Activated CD4-positive, CD25-positive, alpha-beta regulatory T cell treated with anti-CD3 and anti-CD28 coated beads, Interleukin-2, amount 50 U/mL, for 16 hours (primary cell): ENCODE measurements at places on chromosomes 5 and 9.

DNA sequence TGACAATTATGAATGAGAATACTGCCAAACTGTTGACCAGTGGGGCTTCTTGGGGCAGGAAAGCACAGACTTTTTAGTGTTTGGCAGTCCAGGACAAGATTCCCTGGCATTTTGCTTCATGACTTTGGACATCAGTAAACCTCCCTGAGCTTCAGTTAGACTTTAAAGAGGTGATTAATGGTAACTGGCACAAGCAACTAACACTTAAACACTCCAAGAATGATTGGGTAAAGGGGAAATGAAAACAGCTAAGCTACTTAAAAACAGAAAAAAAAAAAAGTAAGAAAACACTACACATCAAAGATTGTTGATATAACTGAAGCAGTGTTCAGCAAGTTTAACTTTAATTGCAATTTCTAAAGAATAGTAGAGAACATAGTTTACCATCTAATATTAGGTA is 13.4 kb downstream of the PAIP1 start:
- no peak for DNase-seq

DNA sequence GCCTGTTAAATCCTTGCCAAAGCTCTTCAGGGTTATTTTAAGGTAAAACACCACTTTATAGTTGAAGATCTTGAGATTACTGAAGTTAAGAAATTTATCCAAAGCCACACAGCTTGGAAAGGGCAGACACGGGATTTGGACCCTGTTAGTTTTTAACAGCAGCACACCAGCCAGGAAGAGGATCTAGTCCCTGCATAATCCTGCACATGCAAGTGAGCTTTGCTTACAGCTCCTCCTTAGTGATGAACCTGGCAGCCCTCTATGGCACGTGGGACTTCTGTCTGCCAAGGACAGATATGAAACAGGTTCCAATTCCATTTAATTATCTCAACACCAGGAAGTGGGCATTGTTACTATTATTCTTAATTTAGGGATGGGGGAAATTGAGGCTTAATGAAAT is 108.7 kb downstream of the TRIM32 start:
- DNase-seq, result no peak

- no peak for DNase-seq
Observed at GRCh38 chr9:80881940-80882339, 807.4 kb downstream of the TLE1 start.

DNA sequence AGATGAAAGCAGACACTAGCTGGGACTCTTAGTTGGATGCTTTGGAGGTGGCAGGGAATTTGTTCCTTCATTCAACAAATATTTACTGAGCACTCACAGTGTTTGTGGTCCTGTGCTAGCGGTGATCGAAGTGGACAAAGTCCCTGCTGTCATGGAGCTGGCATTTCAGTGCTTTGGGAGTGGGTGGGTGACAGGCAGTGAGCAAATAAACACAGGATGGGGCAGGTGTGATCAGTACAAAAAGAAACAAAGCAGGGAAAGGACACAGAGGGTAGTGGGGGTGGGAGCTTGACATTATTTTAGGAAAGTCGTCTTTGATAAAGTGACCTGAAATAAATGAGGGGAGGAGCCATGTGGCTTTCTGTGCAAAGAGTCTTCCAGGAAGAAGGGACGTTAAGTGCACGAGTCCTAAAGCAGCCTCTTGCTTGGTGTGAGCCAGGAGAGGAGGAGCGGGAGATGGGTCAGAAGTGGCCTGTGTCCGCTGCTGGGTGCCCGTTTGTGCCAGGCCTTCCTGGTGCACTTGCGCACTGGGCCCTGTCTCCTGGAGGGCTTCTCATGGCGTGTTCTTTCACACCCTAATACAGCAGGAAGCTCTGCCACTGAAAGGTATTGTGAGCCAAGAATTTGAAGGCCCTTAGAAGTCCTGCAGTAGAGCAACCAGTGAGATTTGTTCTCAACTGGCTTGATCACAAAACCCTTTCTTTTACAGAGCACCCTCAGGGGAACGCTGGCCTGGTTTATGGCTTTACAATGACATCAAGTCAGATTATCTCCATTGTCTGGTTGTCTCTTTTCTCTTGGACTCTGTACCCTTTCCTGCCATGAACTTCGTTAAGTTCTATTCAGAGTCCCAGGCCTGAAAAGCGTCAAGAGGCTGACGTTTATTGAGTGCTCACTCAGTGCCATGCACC is 14.8 kb downstream of the NDST1 start:
- DNase-seq, result no peak

DNA sequence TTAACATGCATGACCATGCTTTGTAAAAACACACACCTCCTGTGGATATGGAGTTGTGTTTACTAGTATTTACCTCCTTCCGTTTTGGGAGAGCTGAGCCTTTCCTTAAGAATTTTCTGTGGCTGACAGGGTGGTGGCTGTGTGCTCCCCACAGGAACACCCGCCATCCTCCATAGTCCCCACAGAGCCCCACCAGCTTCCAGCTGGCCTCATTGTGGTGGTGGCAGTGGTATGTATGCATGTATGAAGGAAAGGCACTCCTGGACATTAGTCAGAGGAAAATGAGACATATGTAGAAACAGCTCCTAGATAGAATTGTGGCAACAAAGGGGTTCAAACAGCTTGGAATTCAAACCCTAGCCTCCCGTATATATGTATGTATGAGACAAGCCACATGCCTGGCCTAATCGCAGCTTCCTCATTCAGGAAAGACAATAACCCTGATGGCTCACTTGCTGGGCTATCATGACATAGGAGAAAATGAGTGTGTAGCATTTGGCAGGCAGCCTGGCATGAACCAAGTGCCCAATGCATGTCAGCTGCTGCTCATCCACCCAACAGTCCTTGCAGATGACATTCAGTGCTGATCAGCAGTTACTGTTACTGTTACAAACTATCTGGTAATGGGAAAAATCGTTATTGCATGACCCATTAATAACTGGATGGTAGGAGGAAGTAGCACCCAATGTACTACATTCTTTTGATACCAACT is 459.7 kb downstream of the EBF1 start:
- no peak for DNase-seq
